ENCODE measurements at places on chromosomes 13 and 19.

GRCh38 chr19:18781885-18782527 is 9.1 kb downstream of the COMP start:
- DNase-seq = no peak

- no peak for DNase-seq
These were observed 1.1 kb downstream of the IGFLR1 start for GRCh38 chr19:35741203-35741515.

- DNase-seq = peak; percentile 56
These were observed 10.6 kb upstream of the MADCAM1 start for GRCh38 chr19:485583-486236.

DNA sequence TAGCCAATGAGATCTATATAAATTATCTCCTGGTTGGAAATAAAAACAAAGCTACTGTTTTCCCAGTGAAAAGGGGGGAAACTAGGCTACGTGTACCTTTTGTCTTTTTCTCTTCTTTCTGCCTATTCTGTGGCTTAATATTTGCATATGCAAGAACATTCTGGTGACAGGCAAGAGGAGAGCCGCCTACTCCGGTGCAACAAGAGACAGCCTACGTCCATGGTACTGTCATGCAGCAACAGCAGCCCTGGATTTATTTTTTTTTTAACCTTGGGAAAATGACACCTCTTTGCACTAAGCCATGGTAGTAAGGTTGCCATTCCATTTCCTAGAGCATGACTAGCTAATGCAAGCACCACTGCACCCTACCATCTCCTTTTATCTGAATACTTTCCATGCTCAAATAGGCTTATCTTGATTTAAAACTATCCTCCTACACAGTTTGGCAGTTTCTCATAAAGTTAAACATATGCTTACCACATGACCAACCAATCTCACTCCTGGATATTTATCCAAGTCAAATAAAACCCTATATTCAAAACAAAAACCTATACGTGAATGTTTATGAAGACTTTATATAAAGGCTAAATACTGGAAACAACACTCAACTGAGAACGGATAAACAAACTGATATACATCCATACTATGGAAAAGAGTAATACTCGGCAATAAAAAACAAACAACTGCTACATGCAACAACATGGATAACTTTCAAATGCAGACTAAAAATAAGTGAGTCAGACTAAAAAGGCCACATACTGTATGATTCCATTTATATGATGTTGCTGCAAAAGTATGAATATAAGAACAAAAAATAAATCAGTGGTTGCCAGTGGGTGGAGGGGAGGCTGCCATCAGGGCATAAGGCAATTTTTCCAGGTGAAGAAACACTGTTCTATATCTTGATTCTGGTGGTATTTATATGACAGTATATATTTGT is 17.3 kb downstream of the NUFIP1 start:
- no peak for DNase-seq

- DNase-seq = no peak
These were observed 2.7 kb downstream of the CYP4F12 start for GRCh38 chr19:15675560-15675959.

GRCh38 chr13:79405501-79405830 is 589 bp downstream of the RBM26 start:
- no peak for DNase-seq

- no peak for DNase-seq
These were observed 42.2 kb downstream of the UBL3 start for GRCh38 chr13:29808264-29808663.

DNA sequence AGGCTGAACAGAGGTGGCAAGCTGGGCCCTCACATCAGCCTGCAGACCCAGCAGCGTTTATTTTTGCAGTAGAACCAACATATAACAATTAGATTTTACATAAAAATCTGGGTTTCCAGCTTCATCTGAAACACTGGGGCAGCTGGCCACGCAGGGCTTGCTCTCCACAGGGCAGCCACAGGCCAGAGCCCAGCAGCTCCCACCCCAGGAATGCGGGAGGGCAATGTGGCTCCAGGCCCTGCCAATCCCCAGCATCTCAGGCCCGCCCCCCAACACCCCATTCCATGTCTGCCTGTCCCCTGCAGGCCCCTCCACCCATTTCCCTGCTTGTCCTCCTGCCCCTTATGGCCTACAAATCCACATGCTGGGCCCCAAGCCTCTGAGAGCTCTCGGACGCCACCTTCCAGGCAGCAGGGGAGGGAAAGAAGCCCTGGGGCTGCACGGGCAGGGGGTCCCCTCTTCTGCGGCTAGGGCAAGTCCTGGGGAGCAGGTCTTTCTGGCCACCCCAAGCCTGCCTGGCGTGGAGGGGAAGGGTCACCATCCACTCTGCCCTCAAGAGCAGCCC is 15.0 kb upstream of the VSTM2B start:
- DNase-seq = no peak

DNA sequence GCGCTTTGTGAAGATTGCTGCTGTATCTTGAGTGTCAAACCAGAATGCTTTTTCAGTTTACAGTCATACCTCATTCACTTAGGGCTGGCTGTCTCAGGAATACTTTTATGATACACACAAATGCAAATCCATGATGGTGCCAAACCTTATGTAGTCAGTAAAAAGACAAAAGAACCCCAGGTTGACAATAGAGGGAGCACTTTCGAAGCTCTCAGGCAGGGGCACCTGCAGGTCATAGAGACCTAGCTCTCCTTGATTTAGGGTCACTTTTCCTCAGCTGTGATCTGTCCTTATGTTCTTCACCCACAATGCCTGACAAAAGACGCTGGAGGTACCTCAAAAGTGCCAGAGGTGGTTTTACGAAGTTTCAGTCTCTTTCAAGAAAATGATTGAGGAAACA is 172.2 kb downstream of the DNAJC15 start:
- no peak for DNase-seq

GRCh38 chr13:93851236-93851635 is 624.6 kb downstream of the GPC6 start:
- peak; percentile 26 for DNase-seq

- no peak for DNase-seq
These were observed 182.8 kb downstream of the MAB21L1 start for GRCh38 chr13:35293579-35294226.

DNA sequence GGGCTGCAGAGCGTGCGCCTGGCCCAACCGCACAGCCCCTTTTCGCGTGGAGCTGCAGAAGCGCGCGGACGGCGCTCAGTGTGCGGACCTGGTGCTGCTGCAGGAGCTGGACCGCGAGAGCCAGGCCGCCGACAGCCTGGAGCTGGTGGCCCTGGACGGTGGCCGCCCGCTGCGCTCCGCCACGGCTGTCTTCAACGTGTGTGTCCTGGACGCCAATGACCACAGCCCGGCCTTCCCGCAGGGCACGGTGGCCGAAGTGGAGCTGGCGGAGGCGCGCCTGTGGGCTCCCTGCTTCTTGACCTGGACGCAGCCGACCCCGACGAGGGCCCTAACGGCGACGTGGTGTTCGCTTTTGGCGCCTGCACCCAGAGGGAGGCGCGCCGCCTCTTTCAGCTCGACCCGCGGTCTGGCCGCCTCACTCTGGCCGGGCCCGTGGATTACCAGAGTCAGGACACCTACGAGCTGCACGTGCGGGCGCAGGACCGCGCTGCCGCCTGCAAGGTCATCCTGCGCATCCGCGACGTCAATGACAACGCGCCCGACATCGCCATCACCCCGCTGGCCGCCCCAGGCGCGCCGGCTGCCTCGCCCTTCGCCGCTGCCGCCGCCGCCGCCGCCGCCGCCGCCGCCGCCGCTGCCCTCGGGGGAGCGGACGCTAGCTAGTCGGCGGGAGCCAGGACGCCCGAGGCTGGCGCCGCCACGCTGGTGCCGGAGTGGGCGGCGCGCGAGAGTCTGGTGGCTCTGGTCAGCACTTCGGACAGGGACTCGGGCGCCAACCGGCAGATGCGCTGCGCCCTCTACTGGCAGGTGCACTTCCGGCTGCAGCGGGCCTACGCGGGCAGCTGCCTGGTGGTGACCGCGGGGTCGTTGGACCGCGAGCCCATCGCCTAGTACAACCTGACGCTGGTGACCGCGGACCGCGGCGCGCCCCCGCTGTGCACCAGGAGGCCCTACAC is 172.2 kb downstream of the OLFM4 start:
- DNase-seq = peak; percentile 68

GRCh38 chr13:31043957-31044356 is 111.5 kb downstream of the TEX26 start:
- DNase-seq = no peak

GRCh38 chr13:19181021-19181620 is 503 bp downstream of the TUBA3C start:
- no peak for DNase-seq

GRCh38 chr19:46745030-46745429 is 827 bp upstream of the FKRP start:
- DNase-seq = no peak

DNA sequence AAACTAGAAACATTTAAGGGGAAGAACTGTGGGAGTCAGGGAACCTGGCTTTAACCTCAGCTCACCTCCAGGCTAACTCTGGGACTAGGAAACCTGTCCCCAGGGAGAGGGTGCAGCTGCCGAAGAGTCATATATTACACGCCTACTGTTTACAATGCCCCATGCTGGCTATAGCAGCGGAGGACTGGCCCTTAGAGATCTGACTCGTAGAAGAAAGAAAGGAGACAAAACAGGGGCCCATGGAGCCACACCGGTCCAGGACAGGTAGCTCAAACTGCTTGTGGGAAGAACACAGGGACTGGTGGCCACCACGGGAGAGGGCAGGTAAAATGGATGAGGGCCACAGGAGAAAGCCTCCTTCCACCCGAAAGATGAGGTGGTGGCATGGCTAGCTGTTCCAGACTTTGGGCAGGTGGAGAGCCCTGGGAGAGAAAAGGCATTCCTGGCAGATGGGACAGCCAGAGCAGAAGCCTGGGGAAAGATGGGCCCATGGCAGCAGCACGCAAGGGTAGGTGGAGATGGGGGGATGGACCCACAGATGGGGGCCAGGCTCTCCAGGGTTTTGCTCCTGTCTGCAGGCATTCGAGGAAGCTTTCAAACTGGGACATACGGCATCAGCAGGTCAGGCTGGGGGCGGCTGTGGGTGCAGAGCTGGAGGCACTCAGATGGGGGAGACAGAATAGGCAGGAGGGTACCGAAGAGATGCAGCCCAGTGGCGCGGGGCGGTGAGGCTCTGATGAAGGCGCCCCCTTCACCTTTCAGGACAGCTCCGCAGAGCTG is 69.5 kb downstream of the LATS2 start:
- no peak for DNase-seq

DNA sequence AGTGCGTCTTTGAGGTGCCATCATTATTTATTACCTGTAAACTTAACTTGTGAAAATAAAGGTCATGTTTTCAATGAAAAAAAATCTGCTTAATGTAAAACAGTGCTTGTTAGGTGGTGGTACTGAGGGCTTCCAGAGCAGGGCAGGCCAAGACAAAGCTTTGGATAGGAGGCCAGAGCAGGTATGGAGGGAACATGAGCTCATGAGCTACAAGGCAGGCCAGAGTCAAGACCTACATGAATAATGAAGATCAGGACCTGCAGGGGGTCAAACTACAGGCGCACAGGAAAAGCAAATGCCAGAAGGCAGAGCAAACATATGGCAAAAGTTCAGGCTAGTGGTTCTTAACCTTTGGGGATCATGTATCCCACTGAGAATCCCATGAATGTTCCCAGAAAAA is 343.5 kb downstream of the GPC5 start:
- no peak for DNase-seq

GRCh38 chr13:102877303-102877702 is 31.5 kb downstream of the ERCC5 start:
- DNase-seq = peak; percentile 28

- DNase-seq = no peak
These were observed 78.3 kb downstream of the ELF1 start for GRCh38 chr13:40940841-40941240.

GRCh38 chr13:96967248-96967745 is 27.0 kb downstream of the OXGR1 start:
- DNase-seq = no peak

DNA sequence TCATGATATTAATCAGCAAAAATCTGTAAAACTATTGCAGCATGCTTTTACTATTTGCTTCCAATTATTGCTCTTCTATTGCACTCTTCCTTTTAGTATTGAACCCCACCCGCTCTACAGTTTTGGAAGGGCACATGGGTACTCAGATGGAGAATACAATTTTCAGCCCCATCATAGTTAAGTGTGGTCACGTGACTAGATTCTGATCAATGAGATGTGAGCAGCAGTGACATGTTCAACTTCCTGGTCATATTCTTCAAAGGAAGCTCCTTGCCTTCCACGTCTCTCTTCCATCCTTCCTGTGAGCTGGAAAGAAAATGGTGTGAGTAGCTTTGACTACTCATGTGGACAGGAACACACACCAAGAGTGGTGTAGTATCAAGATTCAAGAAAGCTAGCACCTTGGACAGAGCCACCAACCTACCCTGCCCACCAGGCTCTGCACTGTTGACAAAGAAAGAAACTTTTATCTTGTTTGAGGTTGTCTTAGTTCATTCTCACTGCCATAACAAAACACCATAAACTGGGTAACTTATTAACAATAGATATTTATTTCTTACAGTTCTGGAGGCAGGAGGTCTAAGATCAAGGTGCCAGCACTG is 3.8 kb upstream of the FGF14 start:
- DNase-seq = peak; percentile 35

DNA sequence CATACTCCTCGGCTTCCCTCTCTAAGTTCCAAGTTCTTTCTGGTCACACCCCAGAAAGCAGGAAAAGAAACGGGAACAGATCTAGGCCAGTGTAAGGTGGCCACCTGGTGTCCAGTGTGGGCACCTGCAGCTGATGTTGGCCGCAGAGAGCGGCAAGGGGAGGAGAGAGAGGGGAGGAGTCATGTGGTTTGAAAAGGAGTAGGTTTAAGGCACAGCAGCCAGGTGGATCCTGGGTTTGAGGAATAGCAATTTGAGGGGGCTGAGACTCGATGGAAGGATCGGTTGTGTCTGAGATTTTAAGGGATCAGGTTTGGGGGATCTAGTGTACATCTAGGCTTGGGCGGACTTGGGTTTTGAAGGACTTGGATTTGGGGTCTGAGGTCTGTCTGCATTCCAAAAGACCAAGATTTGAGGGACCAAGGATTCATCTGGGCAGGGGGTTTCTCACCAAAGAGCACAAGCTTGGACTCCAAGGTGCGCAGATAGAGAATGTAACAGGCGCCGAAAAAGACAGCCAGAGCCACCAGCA is 1.2 kb downstream of the RABAC1 start:
- peak; percentile 88 for DNase-seq

GRCh38 chr19:35712567-35713505 is 5.0 kb upstream of the KMT2B start:
- no peak for DNase-seq

DNA sequence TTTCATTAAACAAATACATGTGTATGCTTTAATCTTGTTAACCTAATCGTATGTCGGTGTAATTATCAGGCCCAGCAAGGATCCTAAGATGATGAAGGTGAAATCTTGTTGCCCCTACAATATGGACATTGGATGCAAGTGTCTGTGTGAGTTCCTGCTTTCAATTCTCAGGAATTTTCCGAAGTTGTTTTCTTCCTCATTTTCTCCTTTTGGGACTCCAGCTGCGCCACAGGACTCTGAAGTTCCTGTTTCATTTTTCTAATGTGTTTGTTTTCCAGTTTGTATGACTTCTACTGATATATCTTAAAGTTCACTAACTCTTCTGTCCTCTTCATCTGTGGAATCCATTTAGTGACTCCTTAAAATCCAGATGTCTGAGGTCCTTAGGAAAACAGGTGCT is 11.9 kb upstream of the OR7D2 start:
- peak; percentile 37 for DNase-seq

- DNase-seq = peak; percentile 82
These were observed 115.3 kb downstream of the LRCH1 start for GRCh38 chr13:46668302-46668720.

- DNase-seq = no peak
These were observed 1662.6 kb upstream of the MIR17HG start for GRCh38 chr13:89684896-89685295.

GRCh38 chr19:18253716-18254115 is 20.5 kb downstream of the IQCN start:
- peak; percentile 32 for DNase-seq

GRCh38 chr19:15893477-15893876 is 4.4 kb downstream of the CYP4F2 start:
- DNase-seq = no peak
